Activated CD4-positive, alpha-beta T cell treated with anti-CD3 and anti-CD28 coated beads, Interleukin-2, amount 10 ng/mL, durations not matched to agents 24 days and 14 days (primary cell): ENCODE measurements at places on chromosomes 7 and 10.

- DNase-seq = peak; percentile 64
Measured at GRCh38 chr7:143381427-143382125, 431 bp downstream of the ZYX start.

- DNase-seq = no peak
Measured at GRCh38 chr10:97540669-97541500, 31.7 kb upstream of the ANKRD2 start.

DNA sequence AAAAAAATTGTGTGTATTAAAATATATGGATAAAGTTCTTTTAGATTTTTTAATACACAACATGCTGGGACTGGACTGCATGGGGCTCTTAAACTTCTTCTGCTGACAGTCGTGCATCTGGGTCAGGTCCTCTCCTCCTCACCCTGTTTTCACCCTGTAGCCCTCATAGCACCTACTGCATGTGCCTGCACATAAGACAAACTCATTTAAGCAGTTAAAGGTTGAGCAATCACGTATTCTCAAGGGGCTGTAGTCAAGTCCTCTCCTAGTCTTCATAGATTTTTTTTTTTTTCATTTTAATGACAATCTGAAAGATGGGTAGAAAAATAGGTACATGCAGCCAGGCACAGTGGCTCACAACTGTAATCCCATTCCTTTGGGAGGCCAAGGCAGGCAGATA, 23.6 kb upstream of the PDCD4 start:
- no peak for DNase-seq

DNA sequence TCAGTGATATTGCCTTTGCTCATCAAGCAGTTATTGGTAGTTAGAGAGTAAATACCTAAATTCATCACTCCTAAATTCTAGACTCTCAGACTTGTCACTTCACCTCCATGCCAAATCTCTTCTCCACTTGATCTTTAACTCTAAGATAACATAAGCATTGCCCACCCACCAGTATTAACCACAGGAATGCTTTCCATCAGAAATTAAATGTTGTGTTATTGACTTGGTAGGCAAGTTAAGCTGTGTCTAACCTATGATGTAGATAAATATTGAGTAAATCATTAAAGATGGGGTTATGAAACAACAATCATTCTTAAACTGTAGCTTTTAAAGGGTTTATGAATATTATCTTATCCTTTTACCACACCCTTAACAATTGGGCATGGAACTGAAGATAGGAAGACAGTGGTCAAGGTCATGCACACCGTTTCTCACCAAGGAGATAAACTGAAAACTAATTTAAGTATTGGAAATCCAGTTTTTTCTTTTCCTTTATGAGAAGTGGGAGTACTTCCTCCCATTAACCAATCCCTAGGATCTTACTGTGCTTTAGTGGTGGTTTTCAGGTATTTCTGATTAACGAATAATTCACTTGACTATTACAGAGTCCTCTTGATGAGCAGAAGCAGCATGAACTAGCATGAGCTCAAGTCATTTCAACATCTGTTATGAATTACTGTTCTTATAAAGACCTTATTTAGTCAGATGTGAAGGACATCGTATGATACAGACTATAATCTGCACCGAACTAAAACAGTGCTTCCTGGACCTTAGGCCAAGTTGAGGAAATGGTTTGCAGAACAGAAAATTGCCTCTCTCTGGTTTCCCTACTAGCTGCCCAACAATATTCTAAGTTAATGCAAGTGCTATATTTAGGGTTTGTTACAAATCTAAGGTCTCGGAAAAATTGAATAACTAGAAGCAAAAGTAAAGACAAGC, 142.0 kb downstream of the LCOR start:
- DNase-seq = no peak

GRCh38 chr7:155598810-155599210, 45.7 kb upstream of the RBM33 start:
- DNase-seq = peak; percentile 96

- no peak for DNase-seq
Measured at GRCh38 chr7:122155566-122155965, 11.5 kb upstream of the AASS start.

GRCh38 chr7:48551652-48552051, 372.7 kb upstream of the CDC14C start:
- DNase-seq = no peak

- DNase-seq = no peak
Measured at GRCh38 chr7:138350701-138351357, 109.2 kb upstream of the TRIM24 start.

DNA sequence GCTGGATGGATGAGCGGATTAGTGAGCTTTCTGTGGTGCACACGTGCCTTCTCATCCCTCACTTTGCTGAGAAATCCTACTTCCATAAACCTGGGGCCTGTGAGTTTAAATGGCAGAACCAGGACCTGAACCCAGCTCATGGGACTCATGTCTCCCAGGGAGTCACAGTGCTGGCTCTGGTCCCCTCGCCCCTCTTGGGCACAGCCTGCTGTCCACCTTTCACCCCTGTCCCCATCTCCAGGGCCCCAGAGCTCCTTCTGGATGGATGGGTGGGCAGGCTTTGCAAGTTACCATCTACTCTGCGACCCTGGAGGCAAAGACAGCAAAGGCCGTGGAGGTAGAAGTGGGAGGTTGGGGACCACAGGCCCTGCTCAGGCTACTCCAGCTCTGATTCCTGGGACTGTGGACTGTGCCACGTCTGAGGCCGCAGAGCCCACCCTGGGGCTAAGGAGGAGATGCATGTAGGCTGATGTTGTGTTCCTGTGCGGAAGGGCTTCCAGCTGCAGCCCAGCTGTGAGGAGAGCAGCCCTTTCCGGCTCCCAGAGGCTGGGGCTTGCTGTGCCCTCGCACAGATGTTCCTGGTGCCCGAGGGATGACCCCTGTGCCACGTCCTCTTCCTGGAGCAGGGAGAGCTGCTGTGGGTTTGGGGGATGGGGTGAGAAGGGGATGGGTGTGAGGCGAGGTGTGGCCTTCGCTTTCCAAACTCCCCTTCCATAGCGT, 40.3 kb downstream of the PRF1 start:
- no peak for DNase-seq

- DNase-seq = peak; percentile 57
Measured at GRCh38 chr10:111756217-111757061, 427.1 kb downstream of the GPAM start.

DNA sequence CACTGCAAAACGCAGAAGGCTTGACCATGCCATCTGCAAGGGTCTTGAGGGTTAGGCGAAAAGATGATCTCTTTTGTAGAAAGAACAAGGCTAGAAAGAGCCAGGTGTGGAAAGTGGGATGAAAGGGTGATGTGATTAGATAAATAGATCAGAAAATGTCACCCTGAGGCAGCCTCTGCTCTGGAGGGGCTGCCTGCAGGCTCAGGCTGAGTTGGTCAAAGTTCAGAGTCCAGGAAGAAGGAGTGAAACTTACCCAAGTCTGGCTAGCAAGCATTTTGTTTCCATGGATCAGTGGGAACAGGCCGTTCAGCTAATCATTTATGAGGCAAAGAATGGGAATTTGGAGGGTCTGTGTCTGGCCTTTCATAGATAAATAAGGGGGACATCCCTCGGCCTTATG, 79.7 kb downstream of the RGS10 start:
- DNase-seq = no peak

GRCh38 chr10:117539361-117539773, 3.2 kb upstream of the EMX2 start:
- DNase-seq = no peak

GRCh38 chr10:109587366-109587765, 335.9 kb downstream of the XPNPEP1 start:
- DNase-seq = no peak

- DNase-seq = no peak
Measured at GRCh38 chr7:77246026-77246640, 46.5 kb upstream of the FGL2 start.

DNA sequence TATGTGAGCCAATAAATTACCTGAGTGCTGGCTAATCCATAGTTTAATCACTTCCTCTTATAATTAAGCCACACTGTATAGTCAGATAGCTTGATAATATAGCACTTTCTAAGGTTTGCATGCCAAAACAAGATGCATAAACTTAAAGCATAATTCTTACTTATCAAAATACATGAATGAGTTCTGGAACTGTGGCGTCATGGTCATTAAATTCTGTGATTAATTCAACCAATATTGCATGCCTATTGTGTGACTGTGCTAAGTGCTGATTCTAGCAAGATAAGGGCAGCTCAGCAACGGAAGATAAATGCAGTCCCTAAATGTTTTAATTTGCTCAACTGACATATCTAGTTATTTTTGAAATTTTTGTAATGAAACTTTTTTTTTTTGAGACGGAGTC, 29.7 kb downstream of the HOXA1 start:
- DNase-seq = no peak

DNA sequence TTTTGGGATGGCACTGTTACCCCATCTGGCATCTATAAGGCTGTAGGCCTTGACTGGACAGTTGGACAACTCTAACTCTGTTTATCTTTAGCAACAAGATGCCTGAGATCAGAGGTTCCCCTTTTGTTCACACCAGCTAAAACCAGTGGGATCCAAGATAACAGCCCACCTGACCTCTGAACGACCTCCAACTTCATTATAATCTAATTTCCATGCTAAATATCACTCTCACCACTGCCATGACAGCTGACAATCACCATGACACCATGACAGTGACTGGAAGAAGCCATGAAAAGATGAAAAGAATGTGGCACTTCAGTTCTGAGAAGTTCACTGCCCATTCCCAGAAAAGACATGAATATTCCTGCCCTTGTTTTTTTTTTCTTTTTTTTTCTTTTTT, 281.4 kb upstream of the TAC1 start:
- no peak for DNase-seq

DNA sequence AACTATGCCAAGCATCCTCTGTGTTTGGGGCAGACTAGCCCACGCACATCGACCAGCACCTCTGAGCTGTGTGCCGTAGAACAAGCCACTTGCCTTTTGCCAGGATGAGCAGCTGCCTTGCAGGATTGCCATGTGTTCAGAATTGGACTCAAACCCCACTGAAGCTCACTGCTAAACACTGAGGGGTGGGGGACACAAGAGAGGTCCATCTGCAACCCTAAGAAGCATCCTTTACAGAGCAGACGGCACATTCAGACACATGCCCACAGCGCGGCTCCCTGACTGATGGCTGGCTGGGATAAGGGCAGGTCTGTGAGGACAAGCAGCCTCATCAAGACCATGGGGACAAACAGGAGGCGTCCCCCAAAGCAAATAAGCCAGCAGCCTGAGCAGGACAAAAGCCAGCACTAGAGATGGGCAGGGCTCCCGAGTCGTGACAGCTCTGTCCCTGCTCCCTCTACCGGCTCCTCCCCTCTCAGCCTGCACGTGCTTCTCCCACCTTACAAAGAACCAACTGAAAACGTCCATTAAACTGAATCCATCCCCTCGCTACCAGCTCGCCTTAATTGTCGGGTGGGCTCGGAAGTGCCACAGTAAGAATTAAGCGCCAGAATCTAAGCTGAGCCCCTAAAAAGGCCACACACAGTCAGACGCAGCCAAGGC, 114.2 kb downstream of the PRKAG2 start:
- no peak for DNase-seq

- no peak for DNase-seq
Measured at GRCh38 chr10:11232222-11232961, 214.7 kb downstream of the CELF2 start.
